ENCODE measurements at places on chromosomes 4 and X. TPM values are rescaled to one million over a fixed set of nuclear protein-coding genes. Genes with fewer than 3 reads are reported as not detected.

PCDH7 gene
- 21.4 TPM for polyA plus RNA-seq

DNAAF6 gene
- polyA plus RNA-seq: not detected

CORIN gene
- 22.2 TPM for polyA plus RNA-seq

PUDP gene
- polyA plus RNA-seq: 19.8 TPM

ARFIP1 gene
- 35.6 TPM for polyA plus RNA-seq

SLC49A3 gene
- polyA plus RNA-seq: 0.42 TPM

GAB1 gene
- 18.0 TPM for polyA plus RNA-seq

ASB12 gene
- not detected for polyA plus RNA-seq

PASD1 gene
- polyA plus RNA-seq: not detected

SLITRK2 gene
- 0.58 TPM for polyA plus RNA-seq

NR3C2 gene
- polyA plus RNA-seq: 9.9 TPM

HUWE1 gene
- 73.3 TPM for polyA plus RNA-seq

HMGN5 gene
- polyA plus RNA-seq: 2.9 TPM

SPINK2 gene
- polyA plus RNA-seq: not detected

CXorf49 gene
- not detected for polyA plus RNA-seq

FDCSP gene
- polyA plus RNA-seq: not detected

BMP3 gene
- 0.06 TPM for polyA plus RNA-seq

SH3D19 gene
- polyA plus RNA-seq: 41.3 TPM

UGT2B28 gene
- polyA plus RNA-seq: not detected

NAA11 gene
- polyA plus RNA-seq: not detected

FRAS1 gene
- 0.30 TPM for polyA plus RNA-seq

GAB3 gene
- polyA plus RNA-seq: 2.8 TPM

GABRA4 gene
- polyA plus RNA-seq: not detected

IBSP gene
- not detected for polyA plus RNA-seq

PAGE1 gene
- not detected for polyA plus RNA-seq

WAS gene
- polyA plus RNA-seq: 0.07 TPM

PFKFB1 gene
- not detected for polyA plus RNA-seq

ZDHHC15 gene
- polyA plus RNA-seq: 0.09 TPM

SSX4B gene
- polyA plus RNA-seq: not detected

NUDT11 gene
- polyA plus RNA-seq: 15.2 TPM

ARHGAP24 gene
- polyA plus RNA-seq: 14.4 TPM

DHRSX gene
- 24.9 TPM for polyA plus RNA-seq

HSFX1 gene
- polyA plus RNA-seq: 0.15 TPM

SULT1E1 gene
- polyA plus RNA-seq: not detected

DNAJB14 gene
- polyA plus RNA-seq: 17.8 TPM

AMTN gene
- not detected for polyA plus RNA-seq

FRMD7 gene
- polyA plus RNA-seq: 0.10 TPM

FRMPD4 gene
- 1.5 TPM for polyA plus RNA-seq

RASL11B gene
- polyA plus RNA-seq: 15.2 TPM

CC2D2A gene
- 36.0 TPM for polyA plus RNA-seq

FGD1 gene
- 4.3 TPM for polyA plus RNA-seq

Data from fibroblast of lung (primary cell).